Epithelial cell of esophagus (primary cell): ENCODE measurements at places on chromosomes 6 and 20.

DNA sequence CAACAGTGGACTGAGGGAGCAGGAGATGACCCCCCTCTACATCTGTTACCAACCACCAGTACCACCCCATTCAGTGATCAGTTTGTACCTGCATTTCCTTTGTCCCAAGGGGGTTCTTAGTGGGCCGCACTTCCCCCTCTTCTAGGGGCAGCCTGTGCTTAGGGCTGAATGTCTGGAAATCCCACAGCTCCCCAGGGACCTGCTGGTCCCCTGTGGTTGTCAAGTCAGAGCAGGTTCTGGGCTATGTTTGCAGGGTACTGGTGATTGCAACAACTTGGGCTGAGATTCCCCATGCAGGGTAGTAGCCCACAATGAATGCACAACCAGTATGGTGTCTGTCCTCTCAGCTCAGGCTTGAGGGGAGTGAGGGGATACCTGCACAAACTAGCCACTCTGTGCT, 39.7 kb upstream of the COL10A1 start:
- no peak for DNase-seq

DNA sequence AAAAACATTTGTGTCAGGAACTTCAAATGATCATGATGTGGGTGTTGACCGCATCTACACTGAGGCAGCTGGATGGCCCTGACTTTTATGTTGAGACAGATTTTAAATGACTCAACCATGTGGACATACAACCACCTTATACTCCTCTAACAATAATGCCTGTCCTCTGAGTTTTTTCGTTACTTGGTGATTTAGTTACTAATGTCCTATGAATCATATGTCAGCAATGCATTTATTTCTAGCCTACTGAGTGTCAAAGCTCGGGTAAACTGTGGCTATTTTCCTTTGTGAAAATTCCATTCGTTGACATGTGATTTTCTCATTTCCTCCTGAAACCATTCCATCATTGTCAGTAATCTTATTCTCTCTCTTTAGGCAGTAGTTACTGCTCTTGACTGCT, 38.9 kb upstream of the NKX2-4 start:
- peak; percentile 86 for DNase-seq

DNA sequence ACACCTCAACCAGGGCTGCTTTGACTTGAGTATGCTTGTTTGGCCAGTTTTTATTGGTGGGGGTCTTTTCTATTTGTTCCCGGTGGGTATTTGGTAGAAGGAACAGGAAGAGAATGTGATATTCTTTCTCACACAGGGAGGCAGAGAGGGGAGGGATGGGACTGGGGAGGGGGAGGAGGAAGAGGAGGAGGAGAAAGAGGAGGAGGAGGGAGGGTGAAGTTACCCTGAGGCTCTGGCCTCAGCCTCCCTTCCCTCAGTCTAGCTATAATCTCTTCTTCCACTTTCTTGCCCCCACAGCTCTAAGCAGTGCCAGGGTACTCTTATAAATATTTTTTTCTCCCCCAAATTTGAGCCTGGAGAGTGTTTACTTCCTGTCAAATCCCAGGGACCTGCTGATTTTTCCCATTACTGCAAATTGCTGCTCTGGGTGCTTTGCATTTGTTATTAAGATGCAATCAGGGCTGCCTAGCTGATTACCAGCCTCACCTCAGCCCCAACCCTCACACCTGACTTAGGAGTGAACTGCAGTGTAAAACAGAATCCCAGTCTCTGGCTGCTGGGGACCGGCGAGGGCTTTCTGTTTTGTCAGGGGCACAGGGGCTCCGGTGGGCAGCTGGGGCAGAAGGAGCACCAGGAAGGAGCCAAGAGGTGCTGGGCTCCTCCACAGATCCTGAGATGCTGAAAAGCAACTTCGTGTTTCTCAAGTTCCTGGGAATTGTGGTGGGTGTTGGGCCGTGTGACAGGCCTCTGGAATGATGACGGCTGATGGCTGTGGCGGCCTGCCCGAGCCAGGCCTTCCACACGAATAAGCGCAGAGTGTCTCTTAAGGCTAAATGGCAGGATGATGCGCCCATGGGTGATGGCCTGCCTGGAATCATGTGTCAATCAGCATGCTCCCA, 141.4 kb downstream of the CD83 start:
- DNase-seq: no peak

DNA sequence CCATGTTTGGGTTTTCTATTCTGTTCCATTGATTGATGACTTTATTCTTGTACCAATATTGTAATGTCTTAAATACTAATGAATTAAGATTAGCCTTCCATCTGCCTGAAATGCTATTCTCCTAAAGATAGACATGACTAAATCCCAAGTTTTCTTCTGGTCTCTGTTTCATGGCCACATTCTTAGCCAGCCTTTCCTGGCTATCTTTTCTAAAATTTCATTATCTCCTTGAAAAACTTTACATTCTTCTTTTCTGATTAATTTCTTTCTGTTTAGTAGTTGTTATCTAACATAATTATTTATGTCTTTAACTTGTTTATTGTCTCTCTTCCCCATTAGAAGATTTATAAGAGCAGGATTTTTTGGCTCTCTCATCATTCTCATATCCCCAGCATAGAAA, 4.4 kb upstream of the PRIM2 start:
- DNase-seq: no peak

DNA sequence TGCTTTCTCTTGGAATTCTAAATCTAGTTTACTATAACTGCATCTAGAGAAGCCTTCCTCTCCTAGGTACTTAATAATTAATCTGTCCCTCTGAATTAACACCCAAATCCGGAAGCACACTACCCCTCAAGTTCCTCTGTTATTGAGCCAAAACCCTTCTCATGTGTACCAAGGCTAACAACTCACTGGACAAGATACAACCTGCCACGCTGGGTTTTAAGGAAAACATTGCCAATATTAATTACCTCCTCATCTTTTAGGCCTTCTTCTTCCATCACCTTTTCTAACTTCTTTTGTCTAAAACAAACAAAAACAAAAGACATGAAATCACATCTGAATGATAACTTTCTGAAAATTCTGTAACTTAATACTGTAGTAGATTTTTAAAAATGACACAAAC, 21.9 kb downstream of the STK38 start:
- peak; percentile 54 for DNase-seq
